ENCODE measurements at places on chromosomes 12 and 14.
A peak's percentile ranks its signal among the peaks of the same experiment; 100 is the strongest.

- DNase-seq: no peak
Measured at GRCh38 chr14:93029417-93029816, 86.3 kb downstream of the ITPK1 start.

GRCh38 chr14:88477513-88478250 lies 77.1 kb downstream of the PTPN21 start:
- DNase-seq: no peak

GRCh38 chr14:81519200-81520011 lies 14.2 kb downstream of the SEL1L start:
- no peak for DNase-seq

DNA sequence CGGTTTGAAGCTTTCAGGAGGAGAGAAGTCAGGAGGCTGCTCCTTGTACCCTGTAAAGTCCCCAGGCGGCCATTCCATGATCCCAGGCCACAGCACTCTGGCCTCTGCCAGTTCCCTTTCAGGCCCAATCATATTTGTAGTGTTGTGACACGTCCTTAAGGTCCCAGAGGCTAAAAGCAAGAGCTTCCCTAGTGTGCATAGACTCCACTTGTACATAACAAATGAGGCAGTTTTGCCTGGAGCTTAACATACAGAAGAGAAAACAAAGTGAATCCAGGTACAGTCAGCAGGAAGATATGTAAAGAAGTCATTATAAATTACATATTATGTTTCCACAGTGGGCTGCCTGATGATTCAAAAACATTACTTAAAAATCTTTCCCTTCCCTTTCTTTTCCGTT lies 81.1 kb upstream of the RPH3A start:
- DNase-seq: peak; percentile 1

DNA sequence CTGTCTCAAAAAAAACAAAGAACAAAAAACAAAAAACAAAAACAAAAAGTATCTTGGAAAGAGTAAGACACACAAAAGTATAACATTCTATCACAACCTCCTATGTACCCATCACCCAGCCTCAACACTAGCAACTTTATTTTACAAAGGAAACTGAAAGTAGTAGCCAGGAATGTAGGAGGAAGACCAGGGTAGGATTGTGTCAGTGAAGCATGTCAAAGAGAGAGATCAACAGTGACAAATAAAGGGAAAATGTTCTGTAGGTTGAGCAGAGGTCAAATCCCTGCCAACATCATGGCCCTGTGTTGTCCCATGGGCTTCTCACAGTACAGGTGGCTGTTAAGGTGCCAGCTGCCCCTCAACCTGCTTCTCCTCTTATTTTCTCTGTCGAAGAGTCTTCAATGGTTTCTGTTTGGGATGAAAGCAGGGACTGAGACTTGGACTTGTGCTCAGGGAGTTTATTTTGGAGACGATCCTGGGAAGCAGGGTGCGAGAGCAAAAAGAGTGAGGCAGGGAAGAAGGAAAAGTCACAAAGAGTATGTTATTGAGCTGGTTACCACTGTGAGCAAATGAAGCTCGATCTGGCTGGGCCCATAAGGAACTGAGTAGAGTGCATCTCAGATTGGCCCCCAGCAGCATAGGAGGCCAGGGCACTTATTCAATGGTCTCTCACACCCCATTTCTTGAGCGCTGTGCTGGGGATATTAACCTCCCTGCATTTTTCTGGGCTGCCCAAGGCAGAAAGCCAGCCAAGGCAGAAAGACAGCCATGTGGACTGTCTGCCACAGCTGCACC lies 29.4 kb upstream of the CTDSP2 start:
- DNase-seq: no peak

- DNase-seq: peak; percentile 78
Measured at GRCh38 chr12:70576341-70577282, 60.6 kb downstream of the PTPRB start.
